Naive thymus-derived CD4-positive, alpha-beta T cell (primary cell): ENCODE measurements at places on chromosomes 16 and 17. TPM values are rescaled to one million over a fixed set of nuclear protein-coding genes. Genes with fewer than 3 reads are reported as not detected.

Gene CCDC57
- 32.1 TPM for polyA plus RNA-seq

Gene TMC5
- polyA plus RNA-seq: not detected

- H3K4me3 ChIP-seq: no peak overlapping the region
- no peaks in the 10 kb centered on the region for H3K4me1 ChIP-seq
- H3K27ac ChIP-seq: no peak overlapping the region
- no peaks in the 10 kb centered on the region for H3K27me3 ChIP-seq
- DNase-seq: no peak
Observed at GRCh38 chr16:59950431-59950830, 1216.3 kb upstream of the GOT2 start.

GRCh38 chr17:44188576-44189403 lies 2.0 kb downstream of the TMUB2 start:
- no peak overlapping the region for H3K4me3 ChIP-seq
- DNase-seq: no peak
- peak overlapping the region; percentile 99 for H3K27ac ChIP-seq
- H3K36me3 ChIP-seq: peaks cover 6% of the 10 kb centered on the region

GRCh38 chr16:67811899-67812298 lies 5.2 kb downstream of the TSNAXIP1 start:
- H3K27ac ChIP-seq: no peak overlapping the region
- no peak overlapping the region for H3K4me3 ChIP-seq
- DNase-seq: no peak
- no peaks in the 10 kb centered on the region for H3K36me3 ChIP-seq
